NCI-H1417 (cell line): ENCODE measurements at places on chromosomes 16 and 17.

DNA sequence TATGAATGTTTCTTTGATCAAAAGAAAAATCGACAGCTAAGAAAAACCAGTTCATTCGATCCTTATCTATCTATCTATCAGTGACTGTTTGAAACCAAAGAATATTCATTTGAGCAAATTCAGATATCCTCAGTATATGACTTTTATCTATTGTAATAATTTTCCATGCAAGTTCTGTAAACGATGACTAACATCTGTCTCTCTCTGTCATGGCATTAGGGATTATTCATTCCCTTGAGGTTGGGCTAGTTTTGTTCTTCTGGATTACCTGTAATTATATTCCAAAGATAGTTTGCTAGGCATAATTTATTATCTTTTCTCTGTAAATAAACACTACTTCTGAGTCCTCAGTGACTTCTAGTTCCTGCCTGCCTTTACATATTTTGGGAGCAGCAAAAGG lies 497.7 kb upstream of the CDH11 start:
- DNase-seq: no peak

- DNase-seq: peak; percentile 82
These were observed 2.9 kb upstream of the KCNH6 start for GRCh38 chr17:63519972-63520882.

DNA sequence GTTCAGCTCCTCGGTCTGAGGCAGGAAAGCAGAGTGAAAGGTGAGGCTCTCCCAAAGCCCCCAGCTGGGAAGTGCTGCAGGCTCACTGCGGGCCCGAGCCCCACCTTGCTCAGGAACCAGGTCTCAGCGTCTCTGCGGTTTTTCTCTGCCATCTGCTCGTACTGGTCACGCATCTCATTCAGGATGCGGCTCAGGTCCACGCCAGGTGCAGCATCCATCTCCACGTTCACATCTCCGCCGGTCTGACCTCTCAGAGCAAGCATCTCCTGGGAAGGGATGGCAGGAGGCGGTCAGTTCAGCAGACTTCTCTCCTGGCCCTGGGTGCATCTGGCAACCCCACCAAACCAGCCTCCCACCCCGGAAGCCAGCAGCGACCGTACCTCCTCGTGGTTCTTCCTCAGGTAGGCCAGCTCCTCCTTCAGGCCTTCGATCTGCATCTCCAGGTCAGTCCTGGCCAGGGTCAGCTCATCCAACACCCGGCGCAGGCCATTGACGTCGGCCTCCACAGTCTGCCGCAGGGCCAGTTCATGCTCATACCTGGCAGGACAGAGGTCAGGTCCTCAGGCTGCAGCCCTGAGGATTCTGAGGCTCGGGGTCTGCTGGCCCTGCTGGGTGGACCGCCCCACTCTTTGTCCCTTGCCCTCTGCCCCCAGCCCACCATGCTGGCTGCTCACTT lies 1.5 kb downstream of the KRT16 start:
- no peak for DNase-seq

DNA sequence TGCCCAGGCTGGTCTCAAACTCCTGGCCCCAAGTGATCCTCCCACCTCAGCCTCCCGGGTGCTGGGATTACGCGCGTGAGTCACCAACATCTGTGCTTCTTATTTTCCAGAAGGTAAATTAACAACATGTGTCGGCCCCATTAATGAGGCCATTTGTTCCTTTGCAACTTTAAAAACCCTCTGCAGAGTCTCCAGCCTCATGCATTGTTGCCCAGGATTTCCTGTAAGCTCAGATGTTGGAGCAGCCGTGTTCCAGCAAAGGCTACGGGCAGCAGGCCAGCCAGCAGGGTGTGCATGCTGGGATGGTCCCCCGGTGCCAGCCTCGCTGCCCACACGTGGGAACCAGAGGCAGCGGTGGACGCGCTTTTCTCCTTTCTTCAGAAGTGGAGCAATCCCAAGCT lies 19.1 kb upstream of the HEXD start:
- no peak for DNase-seq

DNA sequence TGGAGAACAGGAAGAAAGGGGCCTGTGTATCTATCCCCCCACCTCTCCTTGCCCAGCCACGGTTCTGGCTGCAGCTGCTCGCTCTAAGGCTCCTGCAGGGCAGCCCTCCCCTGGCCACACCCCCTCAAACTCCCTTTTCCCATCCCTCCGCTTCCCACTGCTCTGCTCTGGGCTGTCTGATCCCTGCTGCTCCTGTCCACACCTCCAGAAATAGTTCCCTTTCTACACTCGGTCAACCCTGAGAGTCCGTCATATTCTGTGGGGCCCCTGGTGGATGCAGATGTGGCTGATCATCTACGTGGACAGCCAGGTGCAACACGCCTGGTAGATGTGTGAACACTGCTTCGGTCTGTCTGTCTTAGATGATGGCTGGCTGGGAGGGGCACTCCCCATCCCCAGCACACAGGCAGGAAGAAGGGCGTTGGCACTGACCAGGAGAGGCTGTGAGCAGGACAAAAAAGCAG lies 19.3 kb upstream of the KRT19 start:
- peak; percentile 34 for DNase-seq

DNA sequence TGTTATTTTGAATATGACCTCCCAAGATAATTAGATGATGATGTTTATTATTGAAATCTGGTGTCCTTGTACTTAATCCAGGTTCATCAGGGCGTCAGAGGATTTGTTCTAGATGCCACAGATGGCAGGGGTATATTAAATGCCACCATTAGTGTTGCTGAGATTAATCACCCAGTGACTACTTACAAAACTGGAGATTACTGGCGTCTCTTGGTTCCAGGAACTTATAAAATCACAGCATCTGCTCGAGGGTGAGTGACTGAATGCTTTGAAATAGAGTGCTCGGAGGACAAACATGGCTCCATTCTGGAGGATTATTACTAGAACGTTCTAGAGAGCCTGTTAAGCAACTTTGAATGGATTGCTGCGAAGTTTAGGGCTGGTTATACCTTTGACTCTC lies 33.5 kb upstream of the GOSR1 start:
- DNase-seq: no peak

- DNase-seq: peak; percentile 27
These were observed 18.5 kb upstream of the NAGLU start for GRCh38 chr17:42517516-42517915.

DNA sequence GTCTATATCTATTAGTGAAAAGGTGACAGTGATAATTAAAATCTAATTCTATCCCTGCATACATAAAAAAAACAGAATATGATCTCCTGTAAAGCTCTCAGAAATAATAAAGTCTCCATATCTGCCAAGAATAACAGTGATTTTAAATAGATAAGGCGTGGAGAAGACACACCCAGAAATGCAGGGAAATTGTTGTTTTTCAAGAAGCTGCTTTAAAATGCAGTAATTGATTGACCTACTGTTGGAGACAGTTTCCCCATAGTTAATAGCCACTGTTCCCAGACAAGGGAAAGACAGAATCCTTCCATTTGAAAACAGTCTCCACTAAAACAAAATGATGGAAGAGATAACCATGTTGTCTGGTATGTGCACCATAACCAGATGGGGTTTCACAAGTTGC lies 571.5 kb upstream of the CDH5 start:
- DNase-seq: no peak

GRCh38 chr17:73643001-73643851 lies 1.0 kb downstream of the SDK2 start:
- DNase-seq: peak; percentile 45

- DNase-seq: no peak
These were observed 26.7 kb downstream of the SAP30BP start for GRCh38 chr17:75693500-75694481.

DNA sequence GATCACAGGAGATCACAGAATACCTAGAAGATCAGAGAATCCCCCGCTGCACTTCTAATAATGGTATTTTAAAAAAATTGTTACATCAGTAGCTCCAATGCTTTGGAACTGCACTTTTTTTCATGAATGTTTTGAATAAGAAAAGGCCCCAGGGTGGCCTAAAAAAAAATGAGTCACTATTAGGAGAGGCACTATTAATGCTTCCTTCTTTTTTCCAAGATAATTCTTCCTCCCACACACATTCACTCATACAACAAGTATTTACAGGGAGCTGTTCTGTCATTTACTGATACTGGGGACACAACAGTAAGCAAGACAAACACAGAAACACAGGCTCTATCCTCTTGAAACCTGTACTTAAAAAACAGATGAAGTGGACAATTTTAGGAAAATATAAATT lies 675 bp upstream of the PDZD9 start:
- no peak for DNase-seq

GRCh38 chr16:79079656-79080420 lies 520.7 kb downstream of the MAF start:
- no peak for DNase-seq

DNA sequence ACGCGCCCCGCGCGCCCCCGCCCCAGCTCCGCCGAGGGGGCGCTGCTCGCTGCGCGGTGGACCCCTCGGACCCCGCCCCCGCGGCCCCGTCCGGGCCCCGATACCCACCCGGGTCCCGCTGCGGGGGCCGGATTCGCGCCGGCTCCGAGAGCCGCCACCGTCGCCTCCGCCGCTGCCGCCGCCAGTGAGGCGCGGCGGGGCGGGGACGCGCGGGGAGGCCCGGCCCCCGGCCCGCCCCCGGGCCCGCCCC lies at the start of gene TBC1D16:
TSS of gene TBC1D16 (minus strand) at position 186 of the 250 bp plus-strand sequence. CDS start 22,325 bp downstream, outside the sequence.
- DNase-seq: no peak

- DNase-seq: no peak
These were observed 149.4 kb downstream of the AIPL1 start for GRCh38 chr17:6285486-6285885.

DNA sequence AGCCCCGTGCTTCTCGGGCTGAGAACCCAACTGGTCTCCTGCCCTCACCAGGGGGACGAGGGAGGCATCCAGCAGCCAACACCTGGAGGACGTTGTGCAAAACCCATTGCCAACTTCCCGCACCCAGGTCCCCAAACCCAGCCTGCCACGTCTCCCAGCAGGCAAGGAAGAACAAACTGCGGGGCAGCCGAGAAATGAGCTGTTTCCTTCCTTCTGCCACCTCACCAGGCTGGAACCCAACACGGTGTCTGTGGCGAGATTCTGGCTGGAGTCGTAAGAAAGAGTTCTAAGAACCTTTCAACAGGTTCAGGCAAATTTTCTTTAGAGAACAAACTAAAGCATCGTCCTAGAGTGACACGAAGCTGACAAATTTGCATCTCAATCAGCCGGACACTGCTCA lies 3.6 kb downstream of the SLC43A2 start:
- DNase-seq: no peak

GRCh38 chr17:42305543-42306384 lies 17.5 kb downstream of the STAT5A start:
- no peak for DNase-seq

- no peak for DNase-seq
These were observed 25.6 kb downstream of the LRRC75A start for GRCh38 chr17:16466407-16466806.

DNA sequence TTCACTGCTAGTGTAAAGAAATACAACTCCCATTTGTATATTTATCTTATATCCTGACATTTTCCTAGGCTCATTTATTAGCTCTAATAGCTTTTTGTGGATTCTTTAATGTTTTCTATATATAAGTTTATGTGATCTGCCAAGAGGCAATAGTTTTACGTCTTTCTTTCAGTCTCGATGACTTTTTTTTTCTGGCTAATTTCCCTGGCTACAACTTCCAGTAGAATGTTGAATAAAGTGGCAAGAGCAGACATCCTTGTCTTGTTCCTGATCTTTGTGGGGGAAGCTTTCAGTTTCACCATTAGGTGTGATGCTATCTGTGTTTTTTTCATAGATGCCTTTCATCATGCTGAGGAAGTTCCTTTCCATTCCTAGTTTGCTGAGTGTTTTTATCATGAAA lies 43.9 kb upstream of the ABCA3 start:
- DNase-seq: no peak

GRCh38 chr16:64656471-64656870 lies 465.4 kb downstream of the CDH11 start:
- no peak for DNase-seq

DNA sequence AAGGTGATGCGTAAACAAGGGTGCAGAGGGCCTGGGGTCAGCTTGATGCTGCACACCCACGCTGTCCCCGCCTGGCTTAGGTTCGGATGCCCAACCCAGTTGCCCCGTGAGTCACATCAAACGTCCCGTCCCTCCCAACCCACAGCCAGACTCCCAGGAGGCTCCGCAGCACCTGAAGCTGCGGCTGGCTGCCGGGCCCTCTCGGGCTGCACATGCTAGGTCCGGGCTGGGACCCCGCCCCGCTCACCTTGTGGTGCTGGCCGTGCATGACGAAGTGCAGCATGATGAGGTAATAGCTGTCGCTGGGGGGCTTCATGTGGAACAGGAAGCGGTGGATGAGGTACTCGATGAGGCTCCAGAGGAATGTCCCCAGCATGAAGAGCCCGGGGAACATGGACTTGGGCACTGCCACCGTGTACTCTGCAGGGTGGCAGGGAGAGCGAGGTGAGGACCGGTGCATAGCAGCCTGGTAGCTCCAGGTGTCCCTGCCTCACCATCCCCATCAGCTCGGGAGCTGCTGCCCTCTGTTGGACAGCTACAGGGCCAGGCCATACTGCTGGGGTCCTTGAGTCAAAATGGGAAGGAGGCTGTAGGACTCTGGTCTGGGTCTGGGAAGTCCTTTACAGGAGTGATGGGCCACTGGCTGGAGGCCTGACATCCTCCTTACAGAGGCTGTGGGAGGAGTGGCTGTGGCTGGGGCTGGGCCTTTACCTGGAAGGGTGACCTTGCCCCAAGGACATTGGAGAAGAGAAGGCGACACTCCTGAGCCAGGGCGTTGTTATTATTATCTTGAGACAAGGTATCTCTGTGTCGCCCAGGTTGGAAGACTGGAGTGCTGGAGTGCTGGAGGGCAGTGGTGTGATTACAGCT lies 18.3 kb upstream of the MLKL start:
- no peak for DNase-seq

GRCh38 chr16:24493821-24494220 lies 45.5 kb upstream of the RBBP6 start:
- DNase-seq: no peak

DNA sequence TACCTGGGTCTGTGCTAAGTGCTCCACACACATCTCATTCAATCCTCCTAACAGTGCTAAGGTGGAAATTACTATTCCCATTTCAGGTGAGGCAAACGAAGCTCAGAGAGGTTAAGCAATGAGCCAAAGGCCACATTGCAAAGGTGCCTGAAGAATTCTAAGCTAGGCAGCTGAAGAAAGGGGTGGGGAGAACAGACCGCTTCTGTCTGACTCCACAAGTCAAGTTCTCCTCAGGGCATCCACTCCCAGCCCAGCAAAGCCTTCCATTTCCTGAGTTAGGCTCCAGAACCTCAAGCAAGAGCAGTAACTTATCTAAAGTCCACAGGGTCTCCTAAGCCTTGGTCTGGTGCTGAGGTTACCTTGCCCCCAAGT lies 27.0 kb upstream of the MRPS23 start:
- no peak for DNase-seq

GRCh38 chr17:4204710-4205173 lies 59.0 kb downstream of the ANKFY1 start:
- DNase-seq: peak; percentile 32
